ENCODE measurements at places on chromosomes 7 and 10.

- DNase-seq = no peak
Measured at GRCh38 chr10:117553142-117553814, 10.7 kb downstream of the EMX2 start.

DNA sequence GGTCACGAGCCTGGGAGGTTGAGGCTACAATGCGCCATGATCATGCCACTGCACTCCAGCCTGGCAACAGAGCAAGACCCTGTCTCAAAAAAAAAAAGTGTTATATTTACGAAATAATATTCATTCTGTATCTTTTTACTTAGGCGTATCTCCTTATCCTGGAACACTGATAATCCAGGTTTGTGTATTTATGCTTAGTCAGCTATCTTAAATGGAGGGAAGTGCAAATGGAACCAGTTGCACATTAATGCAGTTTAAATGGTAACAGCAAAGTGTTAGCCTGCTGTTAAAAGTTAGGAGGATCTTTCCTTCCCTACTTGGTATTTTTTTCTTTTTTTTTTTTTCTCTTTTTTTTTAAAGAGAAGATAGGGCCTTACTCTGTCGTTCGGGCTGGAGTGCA lies 36.0 kb upstream of the RBM20 start:
- DNase-seq = no peak

- no peak for DNase-seq
Measured at GRCh38 chr7:128121711-128122530, 90.7 kb upstream of the LRRC4 start.

DNA sequence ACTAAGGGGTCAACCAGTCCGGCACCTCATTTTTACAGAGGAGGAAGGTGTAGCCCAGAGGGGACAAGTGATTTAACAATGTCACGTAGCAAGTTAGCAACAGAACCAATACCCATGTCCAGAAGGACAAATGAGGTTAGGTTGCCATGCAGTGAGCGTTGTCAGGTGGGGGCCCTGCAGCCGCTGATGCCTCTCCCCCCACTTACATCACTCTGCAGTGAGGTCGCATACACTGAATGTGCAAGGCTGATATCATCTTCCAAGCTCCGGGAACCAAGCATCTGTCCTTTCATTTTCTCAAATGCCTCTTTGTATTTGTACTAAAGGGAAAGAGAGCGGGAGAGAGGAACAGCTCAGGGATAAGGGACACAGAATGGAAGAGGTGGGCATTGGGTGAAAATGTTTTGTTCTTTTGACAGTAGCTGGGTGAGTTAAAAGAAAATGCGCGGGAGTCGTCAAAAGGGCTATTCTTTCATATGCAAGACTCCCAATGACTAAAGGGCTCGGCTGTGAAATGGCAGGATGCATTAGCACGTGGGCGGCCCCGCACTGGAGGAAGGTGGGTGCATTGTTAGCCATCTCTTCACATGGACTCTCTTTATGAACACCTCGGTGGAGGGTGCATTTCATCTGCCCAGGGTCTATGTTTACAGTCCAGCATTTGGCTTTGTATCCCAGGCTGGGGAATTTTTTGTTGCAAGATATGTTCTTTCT lies 49.7 kb downstream of the NRAP start:
- DNase-seq = no peak

- DNase-seq = no peak
Measured at GRCh38 chr7:158258411-158259130, 329.1 kb downstream of the PTPRN2 start.

DNA sequence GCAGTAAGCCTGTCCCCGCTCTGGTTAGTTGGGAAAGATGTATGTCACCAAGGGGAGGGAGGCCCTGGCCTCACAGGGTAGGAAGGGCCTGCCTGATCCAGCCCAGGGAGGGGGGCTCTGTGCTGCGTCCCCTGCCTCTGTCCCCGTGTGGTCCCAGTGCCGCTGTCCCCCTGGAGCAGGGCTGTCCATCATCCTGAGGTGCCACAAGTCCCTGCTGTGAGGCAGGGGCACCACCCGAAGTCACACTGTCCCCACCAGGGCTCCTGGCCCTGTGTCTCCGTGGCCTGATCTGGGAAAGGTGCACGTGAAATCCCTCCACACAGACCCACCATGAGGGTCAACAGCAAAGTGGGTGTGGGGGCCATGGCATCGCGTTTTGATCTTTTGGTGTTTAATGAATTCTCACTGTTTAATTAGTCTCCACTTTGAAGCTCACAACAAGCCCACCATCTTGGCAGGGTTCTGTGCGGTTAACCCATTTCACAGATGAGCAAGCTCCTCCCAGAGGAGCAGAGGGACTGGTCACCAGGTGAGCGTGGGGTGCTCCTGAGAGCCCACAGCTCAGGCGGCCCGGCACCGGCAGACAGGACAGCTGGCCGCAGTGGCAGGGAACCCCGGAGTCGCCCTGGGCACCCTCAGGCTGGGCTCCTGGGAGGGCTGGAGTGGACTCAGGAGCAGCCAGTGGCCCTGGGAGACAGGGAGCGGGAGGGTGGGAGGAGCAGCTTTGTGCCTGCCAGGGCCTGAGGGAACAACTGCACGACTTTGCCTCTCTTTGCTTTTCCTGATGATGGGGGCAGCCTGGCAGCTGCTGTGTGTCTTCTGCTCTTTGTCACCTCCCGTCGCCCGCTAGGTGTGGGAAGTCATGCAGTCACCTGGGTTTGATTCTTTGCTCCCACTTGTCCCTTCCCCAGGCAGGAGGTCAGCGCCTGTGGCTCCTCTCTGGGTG lies 12.0 kb upstream of the CRYGN start:
- DNase-seq = no peak

DNA sequence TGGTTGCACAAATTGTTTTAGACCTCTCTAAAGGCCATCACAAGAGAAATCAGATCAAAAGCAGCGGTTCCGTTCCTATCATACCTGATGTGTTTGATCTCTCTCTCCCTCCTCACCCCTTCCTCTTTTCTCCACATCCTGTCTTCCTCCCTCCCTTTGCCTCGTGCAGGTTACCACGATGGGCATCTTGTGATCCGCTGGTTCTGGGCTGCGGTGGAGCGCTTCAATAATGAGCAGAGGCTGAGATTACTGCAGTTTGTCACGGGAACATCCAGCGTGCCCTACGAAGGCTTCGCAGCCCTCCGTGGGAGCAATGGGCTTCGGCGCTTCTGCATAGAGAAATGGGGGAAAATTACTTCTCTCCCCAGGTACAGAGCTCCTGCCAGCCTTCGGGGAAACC lies 28.5 kb upstream of the STK17A start:
- no peak for DNase-seq

- no peak for DNase-seq
Measured at GRCh38 chr10:93488956-93489528, 6.9 kb upstream of the MYOF start.

- no peak for DNase-seq
Measured at GRCh38 chr10:53357587-53357986, 585.0 kb upstream of the MBL2 start.

GRCh38 chr7:111697771-111698170 lies 135.5 kb upstream of the IMMP2L start:
- DNase-seq = no peak

DNA sequence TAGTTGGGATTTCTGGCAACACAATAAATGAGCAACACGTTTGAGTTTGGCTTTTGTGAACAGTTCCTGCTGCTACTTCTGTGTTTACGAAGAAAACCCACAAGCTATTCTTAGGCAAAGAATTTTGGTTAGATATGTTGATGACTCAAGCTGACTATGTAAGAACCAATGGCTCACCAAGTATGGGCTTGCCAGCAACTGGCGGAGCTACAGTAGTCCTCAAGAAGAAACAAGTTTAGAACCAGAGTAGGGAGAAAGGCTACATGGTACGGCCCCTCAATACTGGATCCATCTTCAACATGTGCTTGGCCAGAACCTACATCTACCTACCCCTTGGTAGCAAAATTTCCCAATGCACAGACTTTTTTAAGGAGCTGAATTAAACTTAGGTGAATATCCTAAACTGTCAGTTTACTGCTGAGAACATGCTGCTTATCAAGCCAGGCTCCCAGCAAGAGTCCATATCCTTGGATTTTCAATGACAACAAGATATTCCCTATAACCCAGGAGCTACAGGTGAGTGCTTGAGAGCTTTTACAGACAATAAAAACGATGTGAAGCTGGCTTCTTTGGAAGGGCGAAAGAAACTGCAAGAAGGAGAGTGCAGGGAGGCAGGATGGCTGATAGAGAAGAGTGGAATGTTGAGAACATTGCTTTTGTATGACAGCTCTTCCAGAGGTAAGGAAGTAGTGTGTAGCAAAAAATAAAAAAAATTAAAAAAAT lies 74.3 kb upstream of the ASAH2 start:
- DNase-seq = peak; percentile 89

DNA sequence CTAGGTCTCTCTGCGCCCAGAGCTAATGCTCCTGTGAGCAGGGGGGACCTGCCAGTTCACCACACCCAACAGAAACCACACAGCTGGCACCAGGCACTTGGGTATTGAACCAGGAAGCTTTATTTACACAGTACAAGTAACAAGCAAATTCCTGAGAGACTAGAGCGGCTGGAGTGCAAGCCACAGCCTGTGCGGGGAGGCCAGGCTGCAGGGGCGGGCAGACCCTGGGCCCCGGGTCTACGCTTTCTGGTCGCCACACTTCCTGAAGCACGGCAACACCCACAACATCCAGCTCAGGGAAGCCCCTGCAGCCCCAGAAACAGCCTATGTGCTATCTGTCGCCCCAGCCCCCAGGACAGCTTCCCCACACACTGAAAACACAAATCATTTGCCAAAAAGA lies 125.0 kb downstream of the FAM53B start:
- no peak for DNase-seq

DNA sequence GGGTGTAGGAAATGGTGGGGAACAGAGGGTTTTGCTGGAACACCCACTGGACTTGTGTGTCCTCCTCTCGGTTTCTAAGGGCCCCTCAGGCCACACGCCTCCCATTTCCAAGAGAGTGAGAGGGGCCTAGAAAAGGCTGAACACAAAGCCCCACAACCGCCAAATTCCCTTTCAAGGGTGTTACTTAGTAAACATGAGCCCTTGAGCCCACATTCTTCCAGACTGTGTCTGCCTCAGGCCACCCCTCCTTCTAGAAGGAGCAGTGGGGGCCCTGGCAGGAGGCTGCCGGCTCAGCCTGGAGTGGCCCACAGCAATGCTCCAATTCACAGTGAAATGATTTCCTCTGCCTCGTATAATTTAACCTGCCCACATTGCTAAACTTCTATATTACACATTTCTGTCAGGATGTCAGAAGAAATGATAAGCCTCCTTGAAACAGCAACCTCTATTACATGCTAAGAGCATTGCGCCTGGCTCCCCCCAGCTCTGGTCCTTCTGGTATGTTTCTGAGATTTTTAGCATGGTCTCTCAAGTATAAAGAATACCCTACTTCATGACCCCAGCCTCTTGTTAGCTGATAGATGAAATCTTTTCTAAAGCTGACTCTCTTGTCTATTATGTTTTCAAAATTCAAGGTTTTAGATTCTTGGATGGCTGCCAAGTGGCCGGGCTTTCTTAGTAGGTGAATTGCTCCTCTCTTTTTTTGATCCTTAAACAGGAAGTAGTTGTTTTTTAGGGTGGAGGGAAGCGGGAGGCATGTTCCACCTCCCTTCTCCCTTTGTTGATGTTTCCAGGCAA lies 673.9 kb upstream of the GALNT17 start:
- no peak for DNase-seq

GRCh38 chr7:88835147-88835728 lies 39.7 kb upstream of the TEX47 start:
- DNase-seq = peak; percentile 1

DNA sequence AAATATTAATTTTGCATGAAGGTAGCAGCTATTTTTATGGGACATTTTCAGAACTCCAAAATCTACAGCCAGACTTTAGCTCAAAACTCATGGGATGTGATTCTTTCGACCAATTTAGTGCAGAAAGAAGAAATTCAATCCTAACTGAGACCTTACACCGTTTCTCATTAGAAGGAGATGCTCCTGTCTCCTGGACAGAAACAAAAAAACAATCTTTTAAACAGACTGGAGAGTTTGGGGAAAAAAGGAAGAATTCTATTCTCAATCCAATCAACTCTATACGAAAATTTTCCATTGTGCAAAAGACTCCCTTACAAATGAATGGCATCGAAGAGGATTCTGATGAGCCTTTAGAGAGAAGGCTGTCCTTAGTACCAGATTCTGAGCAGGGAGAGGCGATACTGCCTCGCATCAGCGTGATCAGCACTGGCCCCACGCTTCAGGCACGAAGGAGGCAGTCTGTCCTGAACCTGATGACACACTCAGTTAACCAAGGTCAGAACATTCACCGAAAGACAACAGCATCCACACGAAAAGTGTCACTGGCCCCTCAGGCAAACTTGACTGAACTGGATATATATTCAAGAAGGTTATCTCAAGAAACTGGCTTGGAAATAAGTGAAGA lies 112.3 kb downstream of the CFTR start:
- DNase-seq = no peak

- no peak for DNase-seq
Measured at GRCh38 chr7:136698977-136699376, 169.5 kb upstream of the CHRM2 start.

GRCh38 chr10:66828957-66829356 lies 96.9 kb upstream of the LRRTM3 start:
- DNase-seq = no peak

DNA sequence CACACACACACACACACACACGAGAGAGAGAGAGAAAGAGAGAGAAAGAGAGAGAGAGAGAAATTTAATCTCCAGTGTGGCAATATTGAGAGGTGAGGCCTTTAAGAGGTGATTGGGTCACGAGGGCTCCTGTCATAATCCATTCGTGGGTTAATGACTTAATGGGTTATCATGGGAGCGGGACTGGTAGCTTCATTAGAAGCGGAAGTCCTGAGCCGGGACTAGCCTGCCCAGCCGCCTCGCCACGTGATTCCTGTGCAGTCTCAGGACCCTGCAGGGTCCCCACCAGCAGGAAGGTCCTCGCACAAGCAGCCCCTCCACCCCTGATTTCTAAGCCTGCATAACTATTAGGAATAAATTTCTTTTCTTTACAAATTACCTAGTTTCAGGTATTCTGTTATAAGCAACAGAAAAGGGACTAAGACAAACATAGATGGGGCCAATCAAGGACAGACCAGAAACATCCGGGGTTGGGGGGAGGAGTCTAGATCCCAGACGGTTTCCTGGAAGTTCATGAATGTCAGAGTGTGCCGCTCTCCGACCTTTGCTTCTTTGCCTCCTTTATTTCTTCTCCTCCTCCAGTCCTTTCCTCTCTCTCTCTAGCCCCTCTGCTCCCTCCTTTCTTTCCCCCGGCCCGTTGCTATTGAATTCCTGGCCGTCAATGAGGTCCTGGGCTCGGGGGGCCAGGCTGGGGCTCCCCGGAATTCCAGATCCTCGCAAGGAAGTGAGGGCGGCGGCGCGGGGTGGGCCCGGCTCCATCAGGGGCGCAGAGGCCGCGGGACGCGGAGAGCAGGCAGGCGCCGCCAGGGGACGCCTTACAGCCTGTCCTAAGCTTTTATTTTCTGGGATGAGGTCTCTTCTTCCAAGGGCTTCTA lies 146.8 kb downstream of the CYP26A1 start:
- DNase-seq = no peak
